ENCODE measurements at places on chromosomes 7 and 10. TPM values are rescaled to one million over a fixed set of nuclear protein-coding genes. Genes with fewer than 3 reads are reported as not detected.

TMEM176B gene
- total RNA-seq = 95.3 TPM

ATG9B gene
- total RNA-seq = under 0.01 TPM

DNA sequence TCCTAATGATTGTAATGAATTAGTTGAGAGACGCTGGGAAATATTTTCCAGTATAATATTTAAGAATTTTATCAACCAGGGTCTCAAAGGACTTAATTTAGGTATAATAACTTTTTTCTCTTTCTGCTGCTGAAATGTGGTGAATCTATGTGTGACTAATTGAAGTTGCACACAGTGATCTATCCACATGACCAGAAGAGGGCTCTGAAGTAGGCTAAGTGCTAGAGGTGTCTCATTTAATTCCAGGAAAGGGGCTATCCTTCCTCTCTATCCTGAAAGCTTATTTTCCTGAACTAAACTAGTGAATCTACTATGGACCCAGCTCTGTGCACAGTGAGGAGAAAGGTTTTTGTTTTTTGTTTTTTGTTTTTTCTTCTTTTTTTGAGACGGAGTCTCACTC, 294.4 kb upstream of the MYO3A start:
- peak; percentile 15 for DNase-seq
- no peaks in the 10 kb centered on the region for H3K27me3 ChIP-seq
- H3K4me1 ChIP-seq = no peaks in the 10 kb centered on the region
- no peaks in the 10 kb centered on the region for H3K36me3 ChIP-seq
- H3K27ac ChIP-seq = no peak overlapping the region
- no peak overlapping the region for H3K4me3 ChIP-seq

DNA sequence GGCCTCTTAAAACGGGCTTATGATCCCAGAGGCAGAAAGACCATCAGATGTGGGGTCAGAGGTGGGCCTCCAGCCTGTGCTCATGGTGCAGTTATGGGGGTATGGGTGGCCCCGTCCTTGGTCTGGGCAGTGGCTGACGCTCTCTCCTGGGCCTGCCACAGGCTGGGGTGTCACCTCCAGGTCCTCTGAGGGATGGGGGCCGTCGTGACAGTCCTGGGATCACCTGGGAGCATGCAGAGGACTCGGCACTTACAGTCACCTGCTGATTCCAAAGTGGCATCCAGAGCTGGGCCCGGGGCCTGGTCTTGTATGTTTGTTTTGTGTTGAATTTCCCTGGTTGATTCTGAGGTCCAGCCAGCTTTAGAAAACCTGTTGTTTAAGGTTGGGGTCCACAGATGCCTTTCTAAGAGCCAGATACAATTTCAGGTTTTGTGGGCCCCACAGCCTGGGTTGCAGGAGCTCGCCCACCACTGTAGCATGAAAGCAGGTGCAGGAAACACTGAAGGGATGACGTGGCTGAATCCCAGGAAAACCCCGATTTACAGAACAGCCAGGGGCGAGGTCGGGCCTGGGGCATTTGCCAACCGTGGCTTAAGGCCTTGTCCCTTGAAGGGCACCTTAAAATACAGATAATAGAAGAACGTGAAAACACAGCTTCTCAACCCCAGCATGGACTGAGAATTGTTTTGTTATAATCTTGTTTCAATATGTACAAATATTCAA, 170.7 kb upstream of the PPP2R2D start:
- H3K27ac ChIP-seq = no peak overlapping the region
- DNase-seq = no peak
- no peak overlapping the region for H3K4me3 ChIP-seq
- no peaks in the 10 kb centered on the region for H3K36me3 ChIP-seq

- no peak overlapping the region for H3K27ac ChIP-seq
- no peaks in the 10 kb centered on the region for H3K36me3 ChIP-seq
- DNase-seq = no peak
- no peaks in the 10 kb centered on the region for H3K4me1 ChIP-seq
- H3K4me3 ChIP-seq = no peak overlapping the region
- H3K27me3 ChIP-seq = no peaks in the 10 kb centered on the region
These were observed 883.8 kb downstream of the LRMDA start for GRCh38 chr10:76315240-76315639.

ARHGEF35 gene
- 0.51 TPM for total RNA-seq

DNA sequence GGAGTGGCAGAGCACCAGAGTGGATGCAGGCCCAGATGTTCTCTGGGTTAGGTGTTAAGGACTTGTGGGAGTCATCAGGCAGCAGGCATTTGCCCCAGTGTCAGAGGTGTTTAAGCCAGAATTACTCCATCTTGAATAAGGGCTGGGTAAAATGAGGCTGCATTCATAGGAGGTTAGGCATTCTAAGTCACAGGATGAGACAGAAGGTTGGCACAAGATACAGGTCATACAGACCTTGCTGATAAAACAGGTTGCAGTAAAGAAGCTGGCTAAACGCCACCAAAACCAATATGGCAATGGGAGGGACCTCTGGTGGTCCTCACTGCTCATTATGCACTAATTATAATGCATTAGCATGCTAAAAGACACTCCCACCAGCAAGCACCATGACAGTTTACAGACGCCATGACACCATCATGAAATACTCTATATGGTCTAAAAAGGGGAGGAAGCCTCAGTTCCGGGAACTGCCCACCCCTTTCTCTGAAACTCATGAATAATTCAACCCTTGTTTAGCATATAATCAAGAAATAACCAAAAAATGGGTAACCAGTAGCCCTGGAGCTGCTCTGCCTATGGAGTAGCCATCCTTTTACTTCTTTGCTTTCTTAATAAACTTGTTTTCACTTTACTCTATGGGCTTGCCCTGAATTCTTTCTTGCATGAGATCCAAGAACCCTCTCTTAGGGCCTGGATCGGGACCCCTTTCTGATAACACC, 882 bp upstream of the LRRC61 start:
- no peak overlapping the region for H3K27ac ChIP-seq
- DNase-seq = no peak
- H3K27me3 ChIP-seq = no peaks in the 10 kb centered on the region
- no peaks in the 10 kb centered on the region for H3K4me1 ChIP-seq

ITIH5 gene
- 49.3 TPM for total RNA-seq

- H3K4me1 ChIP-seq = no peaks in the 10 kb centered on the region
- H3K36me3 ChIP-seq = no peaks in the 10 kb centered on the region
- H3K4me3 ChIP-seq = no peak overlapping the region
- DNase-seq = no peak
These were observed 26.1 kb downstream of the LCOR start for GRCh38 chr10:96858038-96858705.

DNA sequence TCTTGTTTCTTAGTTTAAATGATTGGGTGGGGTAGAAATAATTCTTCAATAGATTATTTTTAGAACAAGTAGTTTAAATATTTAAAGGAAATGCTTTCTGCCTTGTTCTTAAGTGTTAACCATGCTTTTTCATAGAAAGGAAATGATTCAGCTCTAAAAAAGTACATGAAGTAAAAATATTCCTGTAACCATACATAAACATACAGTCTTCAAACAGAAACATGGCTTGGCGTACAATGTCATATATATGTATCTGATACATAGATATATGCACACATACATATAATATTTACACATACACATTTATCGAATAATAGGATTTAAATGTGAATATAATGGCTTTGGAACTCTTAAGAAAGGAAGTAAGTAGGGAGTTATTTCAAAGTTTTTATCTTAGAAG, 84.4 kb downstream of the RUNDC3B start:
- no peaks in the 10 kb centered on the region for H3K4me1 ChIP-seq
- H3K36me3 ChIP-seq = no peaks in the 10 kb centered on the region
- H3K4me3 ChIP-seq = no peak overlapping the region
- no peaks in the 10 kb centered on the region for H3K27me3 ChIP-seq
- DNase-seq = peak; percentile 33
- H3K27ac ChIP-seq = no peak overlapping the region

LRRC4 gene
- 0.33 TPM for total RNA-seq

GRCh38 chr7:114530057-114530611, 115.5 kb downstream of the FOXP2 start:
- H3K27ac ChIP-seq = no peak overlapping the region
- no peak overlapping the region for H3K4me3 ChIP-seq
- DNase-seq = peak; percentile 13

IGFBP1 gene
- not detected for total RNA-seq

DNA sequence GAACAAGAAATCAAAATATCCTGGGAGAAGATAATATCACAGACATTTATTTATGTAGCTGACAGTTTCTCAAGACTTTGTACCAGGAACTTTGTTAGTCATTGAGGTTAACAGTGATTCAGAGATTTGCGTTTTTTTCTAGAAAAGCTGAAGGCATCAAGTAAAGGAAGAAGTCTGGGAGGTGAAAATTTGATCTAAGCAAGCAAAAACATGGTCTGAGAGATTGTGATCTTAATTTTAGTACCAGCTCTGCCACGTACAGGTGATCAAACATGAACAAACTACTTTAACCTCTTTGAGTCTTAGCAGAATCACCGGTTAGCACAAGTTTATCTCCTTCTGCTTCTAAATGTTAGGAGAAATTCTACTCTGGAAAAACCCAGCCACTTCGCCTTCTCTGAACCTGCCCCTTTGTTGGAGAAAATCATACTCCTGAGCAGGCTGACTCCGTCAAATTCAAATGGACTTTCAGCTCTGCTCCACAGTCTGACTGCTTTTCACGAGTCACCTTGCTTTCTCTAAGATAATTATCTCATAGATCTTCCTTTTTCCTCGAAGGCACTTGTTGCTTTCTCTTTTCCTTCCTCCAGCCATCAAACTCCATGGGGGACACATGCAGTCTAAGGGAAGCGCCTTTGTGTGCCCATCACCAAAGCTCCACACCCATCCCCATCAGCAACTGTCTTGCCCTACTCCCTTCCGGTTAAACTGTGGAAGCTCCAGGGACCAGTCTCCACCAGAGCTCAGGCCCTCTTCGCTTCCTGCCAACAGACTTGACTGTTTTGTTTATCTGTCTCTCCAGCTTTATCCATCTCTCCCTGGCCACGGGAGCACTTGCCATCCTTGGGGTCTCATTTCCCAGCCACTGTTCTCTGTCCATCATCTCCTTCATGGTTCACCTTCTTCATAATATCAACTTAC, 86.3 kb downstream of the PRKCQ start:
- DNase-seq = peak; percentile 1
- no peaks in the 10 kb centered on the region for H3K36me3 ChIP-seq
- no peak overlapping the region for H3K4me3 ChIP-seq
- H3K4me1 ChIP-seq = no peaks in the 10 kb centered on the region
